ENCODE measurements at places on chromosomes 11 and 22. TPM values are rescaled to one million over a fixed set of nuclear protein-coding genes. Genes with fewer than 3 reads are reported as not detected.

TMPRSS13 gene
- not detected for total RNA-seq

CCDC81 gene
- total RNA-seq = 0.73 TPM

KCNK4 gene
- not detected for total RNA-seq

OR2AT4 gene
- not detected for total RNA-seq

NXPE1 gene
- total RNA-seq = not detected

TMEM41B gene
- total RNA-seq = 55.8 TPM

GPHA2 gene
- total RNA-seq = not detected

PRDX5 gene
- 151 TPM for total RNA-seq

SC5D gene
- total RNA-seq = 40.4 TPM

CCDC90B gene
- 41.4 TPM for total RNA-seq

IL17REL gene
- not detected for total RNA-seq

SAA4 gene
- total RNA-seq = not detected

ACR gene
- total RNA-seq = 0.16 TPM

GDPD4 gene
- total RNA-seq = not detected

P4HA3 gene
- 3.5 TPM for total RNA-seq

APLP2 gene
- 676 TPM for total RNA-seq

NFAM1 gene
- 0.12 TPM for total RNA-seq

NXPE2 gene
- total RNA-seq = 0.16 TPM

TRPC6 gene
- 11.5 TPM for total RNA-seq

APLNR gene
- total RNA-seq = not detected

C1QTNF5 gene
- 28.6 TPM for total RNA-seq

OR51I1 gene
- not detected for total RNA-seq

SAA2 gene
- not detected for total RNA-seq

SMC1B gene
- total RNA-seq = not detected

NPAS4 gene
- total RNA-seq = not detected

SLC7A4 gene
- 11.5 TPM for total RNA-seq

CRYBA4 gene
- total RNA-seq = not detected

BTBD18 gene
- total RNA-seq = not detected

PTGDR2 gene
- total RNA-seq = 2.6 TPM

ELFN2 gene
- total RNA-seq = not detected

PLET1 gene
- not detected for total RNA-seq

SPCS2 gene
- 10.2 TPM for total RNA-seq

OR5P2 gene
- total RNA-seq = not detected

TSPAN18 gene
- 3.6 TPM for total RNA-seq

OR5T1 gene
- not detected for total RNA-seq

TSPAN32 gene
- total RNA-seq = 2.1 TPM

ACRV1 gene
- not detected for total RNA-seq

DAGLA gene
- total RNA-seq = 2.2 TPM

RAD9A gene
- 7.3 TPM for total RNA-seq

CALCA gene
- total RNA-seq = not detected
